ENCODE measurements at places on chromosomes 7 and 10.

DNA sequence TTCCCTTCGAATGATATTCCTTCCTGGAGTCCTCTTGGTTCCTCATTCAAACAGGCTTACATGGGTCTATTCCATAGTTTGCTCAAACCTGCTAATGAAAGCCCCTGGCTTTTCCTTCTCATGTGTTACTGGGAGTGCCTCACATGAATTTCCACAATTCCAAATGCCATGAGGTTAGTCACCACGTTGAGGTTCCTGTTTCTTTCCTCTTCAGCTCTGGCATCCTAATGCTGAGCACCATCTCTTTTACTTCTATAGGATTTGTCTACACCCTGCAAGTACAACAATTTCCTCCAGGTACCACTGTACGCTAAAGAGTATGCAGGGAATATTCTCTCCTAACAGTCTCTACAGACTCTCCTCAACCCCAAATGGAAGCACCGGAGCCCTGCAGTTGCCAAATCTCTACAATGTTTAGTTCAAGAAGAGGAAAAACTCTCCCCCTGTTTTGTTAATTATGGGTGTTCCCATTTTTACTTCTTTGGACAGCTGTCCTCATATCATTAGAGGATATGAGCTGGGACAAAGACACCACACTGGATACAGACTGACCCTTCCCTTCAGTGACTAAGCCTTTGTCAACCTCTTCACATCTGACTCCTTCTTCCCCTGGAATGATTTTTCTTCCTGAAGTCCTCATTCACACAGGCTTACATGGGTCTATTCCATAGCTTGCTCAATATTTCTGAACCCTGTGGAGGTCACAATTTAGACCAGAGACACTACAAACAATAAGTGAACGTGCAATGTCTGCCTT is 145.8 kb upstream of the BET1 start:
- DNase-seq: no peak

GRCh38 chr7:37363536-37364491 is 84.8 kb downstream of the ELMO1 start:
- DNase-seq: no peak

DNA sequence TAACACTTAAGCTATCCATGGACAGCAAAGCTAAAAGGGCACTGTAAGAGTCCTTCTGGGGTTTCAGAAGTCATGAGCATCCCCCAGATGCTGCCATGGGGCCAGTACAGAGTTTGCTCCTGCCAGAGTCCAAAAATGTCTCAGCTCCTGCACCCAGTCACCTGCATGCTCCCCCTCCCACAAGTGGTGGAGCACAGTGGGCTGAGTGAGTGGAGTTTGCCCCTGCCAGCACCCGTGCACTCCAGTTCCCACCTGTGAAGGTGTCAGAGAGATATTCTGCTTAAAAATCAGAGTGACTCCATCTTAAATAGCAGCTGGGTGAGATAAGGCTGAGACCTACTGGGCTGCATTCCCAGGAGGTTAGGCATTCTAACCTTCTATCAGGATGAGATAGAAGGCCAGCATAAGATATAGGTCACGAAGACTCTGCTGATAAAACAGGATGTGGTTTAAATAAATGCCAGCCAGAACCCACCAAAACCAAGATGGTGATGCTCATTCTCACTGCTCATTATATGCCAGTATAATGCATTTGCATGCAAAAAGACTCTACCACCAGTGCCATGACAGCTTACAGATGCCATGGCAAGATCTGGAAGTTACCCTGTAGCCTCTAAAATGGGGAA is 140.1 kb upstream of the ZNF92 start:
- DNase-seq: peak; percentile 31

DNA sequence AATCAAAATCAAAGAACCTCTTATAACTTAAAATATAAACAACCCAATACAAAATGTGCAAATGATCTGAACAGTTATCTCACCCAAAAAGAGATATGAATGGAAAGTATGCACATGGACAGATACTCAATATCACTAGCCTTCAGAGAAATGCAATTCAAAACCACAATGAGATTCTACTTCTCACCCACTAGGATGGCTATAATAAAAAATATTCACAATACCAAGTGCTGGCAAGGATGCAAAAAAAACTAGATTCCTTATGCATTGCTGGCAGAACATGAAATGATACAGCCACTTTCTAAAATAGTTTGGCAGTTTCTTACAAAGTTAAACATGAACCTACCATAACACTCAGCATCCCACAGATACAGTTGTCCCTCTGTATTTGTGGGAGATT is 130.1 kb upstream of the LRRN3 start:
- DNase-seq: no peak

DNA sequence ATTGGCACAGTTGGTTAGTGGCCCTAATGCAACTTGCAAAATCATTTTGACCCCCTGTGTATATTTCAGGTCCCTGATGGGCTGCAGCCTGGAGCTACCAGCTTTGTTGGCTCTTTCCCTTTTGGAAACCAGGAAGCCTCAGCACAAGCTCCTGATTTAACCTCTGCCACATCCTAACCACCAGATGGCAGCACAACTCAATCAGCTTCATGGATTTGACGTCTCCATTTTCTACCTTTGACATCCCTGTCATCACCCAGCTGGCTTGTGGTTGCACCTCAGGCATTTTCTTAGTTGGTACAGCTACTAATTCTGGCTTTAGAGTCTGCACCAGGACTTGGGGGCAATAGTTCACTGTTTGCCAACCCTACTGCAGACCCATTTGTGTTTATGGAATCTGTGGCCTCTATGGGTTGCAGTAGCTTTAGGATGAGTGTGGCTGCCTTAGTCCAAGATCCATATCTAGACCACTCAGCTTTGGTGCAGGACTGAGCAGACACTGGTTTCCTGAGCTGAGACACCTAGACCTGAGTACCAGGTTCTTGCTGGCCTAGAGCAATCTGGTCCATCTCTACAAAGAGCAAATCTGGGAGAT is 456.2 kb downstream of the REEP3 start:
- DNase-seq: peak; percentile 66

- no peak for DNase-seq
These were observed 5.1 kb downstream of the FZD8 start for GRCh38 chr10:35636956-35637355.

- DNase-seq: peak; percentile 94
These were observed 11.1 kb downstream of the KCTD7 start for GRCh38 chr7:66639773-66640172.

DNA sequence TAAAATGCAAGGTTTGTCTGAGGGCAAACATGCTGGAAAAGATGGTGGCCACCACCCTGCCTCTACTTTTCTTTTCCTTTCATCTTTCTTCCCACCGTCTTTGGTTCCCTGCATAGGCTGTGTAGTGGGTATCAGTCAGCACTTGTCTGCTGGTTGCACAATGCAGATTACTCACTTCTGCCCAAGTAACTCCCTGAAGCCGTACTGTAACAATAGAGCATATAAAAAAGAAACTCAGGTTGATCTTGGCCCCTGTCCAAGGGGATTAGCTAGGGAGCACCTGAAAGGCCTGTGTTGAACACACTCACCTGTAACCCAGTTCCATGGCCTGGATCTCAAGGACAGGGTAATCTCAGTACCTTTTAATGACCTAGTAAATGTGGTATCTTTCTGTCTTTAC is 533.0 kb upstream of the GALNT17 start:
- DNase-seq: peak; percentile 28

GRCh38 chr10:101660256-101660655 is 34.7 kb downstream of the FBXW4 start:
- DNase-seq: no peak

DNA sequence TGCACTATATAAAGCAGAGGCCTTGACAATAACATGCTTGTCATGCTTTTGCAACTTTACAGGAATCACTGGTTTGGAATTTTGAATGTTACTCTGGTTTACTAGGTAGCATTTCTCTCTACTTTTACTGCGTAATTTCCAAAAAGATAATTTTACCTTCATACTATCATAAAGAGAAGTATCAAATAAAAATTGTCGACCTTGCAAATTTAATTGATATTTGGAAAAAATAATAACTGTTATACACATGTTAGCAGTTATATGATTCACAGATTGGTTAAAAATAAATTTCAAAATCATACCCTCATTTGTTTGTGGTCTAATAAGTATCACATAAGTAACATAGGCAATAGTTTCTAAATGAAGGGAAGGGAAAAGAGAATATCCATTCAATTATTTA is 228.5 kb upstream of the CACNA2D1 start:
- DNase-seq: no peak
